ENCODE measurements at places on chromosomes 16 and 17. TPM values are rescaled to one million over a fixed set of nuclear protein-coding genes. Genes with fewer than 3 reads are reported as not detected.

GRCh38 chr17:27384726-27385125, 71.5 kb upstream of the KSR1 start:
- DNase-seq, result no peak

DNA sequence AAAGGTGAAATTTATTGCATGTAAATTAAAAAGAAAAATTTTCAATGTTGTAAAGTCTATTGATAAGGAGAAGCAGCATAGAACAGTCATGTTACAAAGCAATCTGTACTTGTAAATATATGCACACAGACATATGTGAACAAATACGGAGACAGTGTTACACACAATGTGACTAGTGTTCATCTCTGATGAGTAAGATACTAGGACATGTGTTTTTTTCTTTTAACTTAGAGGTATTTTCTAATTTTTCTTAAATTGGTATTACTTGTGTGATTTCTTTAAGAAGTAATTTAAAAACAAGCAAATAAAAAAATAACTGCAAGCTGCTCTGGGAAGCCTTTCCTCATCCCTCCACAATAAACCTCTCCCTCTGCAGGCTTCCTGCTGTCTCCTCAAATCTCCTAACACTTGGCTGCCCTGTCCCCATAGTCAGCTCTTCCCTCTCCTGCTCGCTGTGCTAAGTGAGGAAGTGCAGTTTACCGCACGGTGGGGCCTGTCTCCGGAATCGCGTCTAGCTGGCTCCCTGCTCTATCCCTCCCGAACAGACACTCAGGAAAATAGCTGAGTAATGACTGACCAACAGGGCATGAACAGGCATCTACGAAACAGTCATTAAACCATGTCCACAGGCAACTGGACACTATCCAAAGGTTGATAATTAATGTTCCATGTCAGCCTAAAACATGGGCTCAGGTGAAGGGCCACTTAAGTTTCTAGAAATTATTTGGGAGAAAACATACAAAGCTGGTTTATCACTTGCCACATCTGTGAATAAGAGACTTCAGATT, 35.9 kb downstream of the CMTM4 start:
- DNase-seq, result peak; percentile 56

DNA sequence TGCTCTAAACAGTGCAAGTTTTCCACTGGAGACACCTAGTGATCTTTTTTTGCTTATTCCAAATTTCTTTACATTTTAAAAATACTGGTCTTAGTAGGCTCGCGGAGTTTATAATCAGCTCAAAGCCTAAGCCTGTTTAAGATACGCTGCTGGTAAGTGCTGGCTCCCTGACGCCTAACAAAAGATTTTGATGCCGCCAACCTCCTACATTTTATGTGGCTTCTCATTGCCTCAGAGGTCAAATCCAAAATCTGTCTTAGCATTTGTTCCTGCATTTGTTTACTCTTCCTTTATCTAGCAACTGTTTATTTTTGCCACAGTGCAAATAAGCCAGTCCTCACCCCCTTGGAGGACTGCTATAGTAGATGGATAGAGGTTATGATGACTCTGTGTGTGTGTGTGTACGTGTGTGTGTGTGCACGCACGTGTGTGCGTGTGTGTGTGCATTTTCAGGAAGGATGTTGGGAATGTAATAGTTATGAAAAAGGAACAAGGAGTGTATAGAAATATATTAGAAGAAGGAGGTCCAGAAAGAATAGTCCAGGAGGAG, 24.8 kb downstream of the HS3ST3B1 start:
- DNase-seq, result no peak

GRCh38 chr17:75755990-75756389, 9.0 kb downstream of the GALK1 start:
- no peak for DNase-seq

GRCh38 chr17:67133161-67133560, 88.8 kb downstream of the CACNG1 start:
- no peak for DNase-seq

DNA sequence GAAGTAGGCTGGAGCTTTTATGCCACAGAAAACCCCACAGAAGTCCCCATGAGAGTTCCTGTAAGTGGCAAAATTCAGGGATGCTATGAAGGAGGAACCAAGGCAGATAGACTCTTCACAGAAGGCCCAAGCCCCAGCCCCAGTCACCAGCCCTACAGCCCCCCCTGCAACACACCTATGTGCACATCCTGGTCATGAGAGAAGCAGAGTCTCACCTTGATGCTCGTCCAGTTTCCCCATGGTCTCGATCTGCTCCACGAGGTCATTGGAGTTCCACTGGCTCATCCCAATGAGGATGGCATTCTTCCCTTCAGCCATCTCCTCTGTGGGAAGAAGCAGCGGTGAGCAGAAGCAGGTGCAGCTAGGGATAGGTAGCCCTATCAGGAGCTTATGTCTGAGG, 31.2 kb downstream of the PITPNM3 start:
- DNase-seq, result no peak

- DNase-seq, result no peak
Measured at GRCh38 chr16:52561910-52562741, 15.2 kb upstream of the TOX3 start.

GRCh38 chr16:63461248-63461841, 1425.1 kb upstream of the CDH8 start:
- DNase-seq, result peak; percentile 89

DNA sequence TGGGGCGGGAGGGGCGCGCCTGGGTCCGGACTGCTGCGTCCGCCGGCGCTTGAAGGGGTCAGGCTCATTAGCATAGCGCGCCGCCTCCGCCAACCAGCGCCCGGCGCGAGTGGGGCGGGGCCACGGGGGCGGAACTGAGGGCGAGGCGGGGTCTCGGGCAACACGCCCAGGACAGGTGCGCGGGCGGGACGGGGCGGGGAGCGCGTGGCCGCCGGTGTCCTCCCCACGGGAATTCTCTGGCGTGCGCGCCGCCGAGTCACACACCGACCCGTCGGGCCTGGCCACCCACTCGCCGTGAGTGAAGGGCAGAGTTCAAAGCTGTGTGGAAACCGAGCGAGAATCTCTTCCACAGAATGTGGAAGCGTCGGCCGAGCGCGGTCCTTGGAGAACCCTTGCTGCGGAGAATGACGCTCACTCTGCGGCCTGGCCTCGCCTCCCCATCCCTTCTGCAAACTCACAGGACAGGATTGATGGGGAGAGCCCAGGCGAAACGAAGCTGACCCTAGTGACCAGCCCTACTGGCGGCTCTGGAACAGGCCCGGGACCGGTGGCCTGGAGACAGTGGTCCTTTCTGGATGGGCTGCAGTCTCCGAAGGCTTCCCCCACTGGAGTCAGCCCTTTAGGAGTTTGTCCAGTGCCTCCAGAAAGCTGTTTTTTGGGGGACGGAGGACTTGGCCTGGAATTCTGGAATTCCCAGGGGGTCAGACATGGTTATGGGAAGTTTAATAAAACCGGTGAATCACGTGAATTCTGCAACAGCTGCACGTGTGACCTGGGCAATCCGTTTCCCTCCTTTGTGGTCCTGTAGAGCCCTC, at the start of gene SNAI3:
SNAI3 (minus strand) TSS at position 69 of the 815 bp plus-strand sequence. CDS start 101 bp downstream, outside the sequence.
- peak; percentile 68 for DNase-seq

- no peak for DNase-seq
Measured at GRCh38 chr16:56336711-56337110, 88.6 kb downstream of the AMFR start.

DNA sequence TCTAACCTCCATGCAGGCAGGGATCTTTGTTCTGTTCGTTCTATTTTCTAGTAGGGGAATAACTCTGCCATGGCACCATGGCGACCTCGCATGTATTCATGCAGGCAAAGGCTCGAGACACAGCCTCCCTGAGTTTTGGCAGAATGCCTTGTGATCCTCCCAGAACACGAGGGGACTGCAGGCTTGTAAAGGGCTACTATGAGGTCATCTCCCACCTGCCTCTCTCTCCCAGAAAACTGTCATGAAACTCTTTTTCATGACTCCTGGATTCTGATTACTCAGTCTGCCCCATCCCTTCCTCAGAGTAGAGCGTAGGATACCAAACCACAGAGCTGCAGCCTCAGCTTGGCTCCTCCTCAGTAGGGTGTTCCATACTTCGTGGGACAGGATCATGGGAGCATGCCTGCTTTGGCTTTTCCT, 64.3 kb downstream of the IGF2BP1 start:
- DNase-seq, result no peak

GRCh38 chr17:51706093-51706492, 445.7 kb downstream of the UTP18 start:
- DNase-seq, result no peak

DNA sequence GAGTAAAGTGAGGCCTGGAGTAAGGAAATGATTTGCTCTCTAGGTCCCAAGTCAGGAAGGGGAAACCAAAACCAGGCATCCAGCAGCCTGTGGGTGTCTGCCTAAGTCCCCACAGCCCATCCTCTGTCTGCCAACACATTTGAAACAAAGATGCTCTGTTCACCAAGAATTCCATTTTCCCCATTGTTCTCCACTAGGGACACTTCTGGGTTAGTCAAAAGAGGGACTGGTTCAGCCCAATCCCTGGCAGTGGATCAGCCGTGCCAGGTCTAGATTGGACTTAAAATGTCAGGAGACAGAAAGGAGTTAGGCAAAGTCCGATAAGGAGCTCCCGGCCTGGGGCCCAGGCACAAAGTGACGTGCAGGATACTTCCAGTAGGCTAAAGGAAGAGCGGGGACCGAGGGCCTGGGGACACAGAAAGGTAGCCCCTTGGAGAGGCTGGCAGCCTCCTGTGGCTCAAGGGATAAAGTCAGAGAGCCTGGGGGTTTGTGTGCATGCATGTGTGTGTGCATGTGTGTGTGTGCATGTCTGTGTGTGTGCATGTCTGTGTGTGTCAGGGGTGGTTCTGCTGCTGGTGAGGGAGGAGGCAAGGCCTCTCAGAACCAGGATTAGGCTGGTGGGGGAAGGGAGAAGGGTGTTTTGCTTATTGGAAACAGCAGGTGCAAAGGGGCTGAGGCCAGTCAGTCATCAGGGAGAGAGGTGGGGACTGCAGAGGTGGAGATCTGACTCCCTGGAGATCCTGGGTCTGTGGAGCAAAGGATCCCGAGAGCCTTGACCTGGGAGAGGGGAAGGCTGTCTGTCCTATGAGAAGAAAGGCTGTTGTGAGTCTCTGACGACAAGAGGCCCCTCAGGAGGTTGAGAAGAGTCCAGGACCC, 41.7 kb upstream of the IL34 start:
- no peak for DNase-seq

DNA sequence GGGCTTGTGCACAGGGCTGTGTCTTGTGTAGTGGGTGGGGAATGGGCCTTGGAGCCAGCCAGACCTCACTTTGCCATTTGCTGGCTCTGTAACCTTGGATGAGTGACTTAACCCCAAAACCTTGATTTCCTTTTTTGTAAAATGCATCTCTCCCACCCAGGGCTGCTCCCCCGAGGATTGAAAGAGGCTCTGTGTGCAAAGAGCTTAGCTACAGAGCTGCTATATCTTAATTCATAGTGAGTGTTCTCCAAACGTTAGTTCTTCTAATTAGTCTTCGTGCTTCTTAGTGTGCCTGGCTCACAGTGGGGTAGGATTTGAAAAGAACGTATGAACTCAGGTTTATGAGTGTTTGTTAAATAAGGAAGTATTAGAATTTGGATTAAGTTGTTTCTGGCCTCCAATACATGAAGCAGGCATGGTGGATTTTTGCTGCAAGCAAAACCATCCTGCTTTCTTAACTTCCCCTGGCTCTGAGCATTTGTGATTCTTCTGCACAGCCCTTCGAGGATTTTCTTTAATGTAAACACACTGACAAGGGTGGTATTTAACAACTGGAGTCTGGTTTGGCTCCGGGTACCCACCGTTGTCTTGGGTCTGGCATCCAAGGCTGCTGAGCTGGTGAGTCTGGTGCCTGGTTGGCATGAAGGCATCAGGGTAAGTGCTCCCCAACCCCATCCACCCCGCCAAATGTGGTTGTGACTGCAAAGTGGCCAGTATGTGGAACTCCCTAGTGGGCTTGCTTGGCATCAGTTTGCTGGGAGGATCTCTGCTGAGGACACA, 29.7 kb downstream of the KSR1 start:
- DNase-seq, result no peak

GDPD3 gene
- 4.1 TPM for polyA plus RNA-seq

CDH16 gene
- not detected for polyA plus RNA-seq

NMT1 gene
- 37.7 TPM for polyA plus RNA-seq
